EL (cell line): ENCODE measurements at places on chromosomes 13 and 19.

DNA sequence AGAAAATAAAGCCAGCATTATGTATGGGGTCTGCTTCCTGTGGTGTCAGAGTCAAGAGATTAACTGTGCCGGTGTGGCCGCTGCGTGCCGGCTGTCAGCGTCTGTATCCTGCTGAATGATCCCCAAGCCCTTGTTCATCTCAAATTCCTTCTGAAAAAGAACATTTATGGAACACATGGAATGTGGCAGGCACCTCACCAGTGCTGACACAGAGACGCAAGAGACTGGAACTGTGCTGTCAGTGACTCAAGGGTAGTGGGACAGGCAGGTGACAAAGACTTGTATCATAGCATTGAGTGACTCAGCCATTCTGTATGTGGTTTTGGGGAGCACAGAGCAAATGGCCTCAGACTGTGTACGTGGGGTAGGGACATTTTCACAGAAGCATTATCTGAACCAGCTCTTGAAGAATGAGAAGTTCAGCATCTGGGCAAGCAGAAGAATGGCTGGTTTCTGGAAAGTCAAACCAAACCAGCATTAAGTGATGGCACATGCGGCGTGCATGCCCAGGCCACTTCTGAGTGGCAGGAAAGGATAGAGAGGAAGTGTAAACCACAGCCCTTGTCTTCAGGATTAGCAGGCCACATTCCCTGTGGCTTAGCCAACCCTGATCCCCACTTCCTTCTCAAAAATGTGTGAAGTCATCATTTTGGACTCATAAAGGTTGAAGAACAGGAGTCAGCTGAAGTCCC, 54.0 kb upstream of the IRS2 start:
- DNase-seq = peak; percentile 91

GRCh38 chr19:41224632-41225031, 5.6 kb downstream of the AXL start:
- no peak for DNase-seq

- peak; percentile 44 for DNase-seq
These were observed 26.5 kb downstream of the NUMBL start for GRCh38 chr19:40663695-40664692.

DNA sequence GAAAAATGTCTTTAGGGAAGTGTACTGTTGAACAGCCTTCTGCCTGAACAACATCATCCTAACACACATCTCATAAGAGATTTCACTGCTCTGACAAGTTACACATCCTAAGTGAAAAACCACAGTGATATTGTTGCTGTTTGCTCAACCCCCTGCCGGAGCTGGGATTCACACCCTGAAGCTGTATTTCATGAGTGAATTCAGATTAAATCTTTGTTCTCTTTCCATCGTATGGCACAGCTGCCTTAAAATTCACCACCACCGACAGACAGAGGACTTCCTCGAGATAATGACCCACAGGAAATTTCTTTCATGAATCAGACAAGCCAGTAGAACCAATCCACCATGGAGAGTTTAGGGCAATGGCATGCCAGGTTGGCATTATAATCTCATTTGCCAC, 280.8 kb downstream of the DCT start:
- DNase-seq = no peak

DNA sequence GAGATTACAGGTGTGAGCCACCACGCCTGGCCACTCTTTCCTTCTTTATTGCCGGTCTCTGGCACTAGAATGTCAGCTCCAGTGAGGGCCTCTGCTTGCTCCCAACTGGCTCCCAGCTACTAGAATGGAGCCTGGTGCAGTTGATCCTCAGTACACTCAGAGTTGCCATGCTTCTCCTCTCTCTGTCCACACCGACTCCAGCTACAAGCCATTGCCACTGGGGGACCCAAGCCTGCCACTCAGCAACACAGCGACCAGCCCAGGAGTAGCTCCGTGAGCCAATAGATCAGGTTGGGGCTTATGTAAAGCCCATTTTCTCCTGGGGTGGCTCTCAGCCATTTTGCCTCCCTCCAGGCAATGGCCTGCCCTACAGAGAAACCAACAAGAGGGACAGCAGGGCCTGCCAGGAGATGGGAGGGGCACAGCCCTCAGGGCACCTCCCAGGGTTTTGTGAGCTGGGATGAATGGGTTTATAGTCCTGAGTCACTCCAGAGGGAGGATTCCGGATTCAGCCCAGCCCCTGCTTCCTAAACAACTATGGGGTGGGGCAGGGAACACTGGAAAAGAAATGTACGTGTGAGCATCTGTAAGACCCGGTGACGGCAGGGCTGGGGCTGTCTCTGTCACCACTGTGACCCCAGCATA, 36.5 kb downstream of the OPA3 start:
- DNase-seq = peak; percentile 82

GRCh38 chr13:92197669-92198068, 799.2 kb downstream of the GPC5 start:
- DNase-seq = no peak

DNA sequence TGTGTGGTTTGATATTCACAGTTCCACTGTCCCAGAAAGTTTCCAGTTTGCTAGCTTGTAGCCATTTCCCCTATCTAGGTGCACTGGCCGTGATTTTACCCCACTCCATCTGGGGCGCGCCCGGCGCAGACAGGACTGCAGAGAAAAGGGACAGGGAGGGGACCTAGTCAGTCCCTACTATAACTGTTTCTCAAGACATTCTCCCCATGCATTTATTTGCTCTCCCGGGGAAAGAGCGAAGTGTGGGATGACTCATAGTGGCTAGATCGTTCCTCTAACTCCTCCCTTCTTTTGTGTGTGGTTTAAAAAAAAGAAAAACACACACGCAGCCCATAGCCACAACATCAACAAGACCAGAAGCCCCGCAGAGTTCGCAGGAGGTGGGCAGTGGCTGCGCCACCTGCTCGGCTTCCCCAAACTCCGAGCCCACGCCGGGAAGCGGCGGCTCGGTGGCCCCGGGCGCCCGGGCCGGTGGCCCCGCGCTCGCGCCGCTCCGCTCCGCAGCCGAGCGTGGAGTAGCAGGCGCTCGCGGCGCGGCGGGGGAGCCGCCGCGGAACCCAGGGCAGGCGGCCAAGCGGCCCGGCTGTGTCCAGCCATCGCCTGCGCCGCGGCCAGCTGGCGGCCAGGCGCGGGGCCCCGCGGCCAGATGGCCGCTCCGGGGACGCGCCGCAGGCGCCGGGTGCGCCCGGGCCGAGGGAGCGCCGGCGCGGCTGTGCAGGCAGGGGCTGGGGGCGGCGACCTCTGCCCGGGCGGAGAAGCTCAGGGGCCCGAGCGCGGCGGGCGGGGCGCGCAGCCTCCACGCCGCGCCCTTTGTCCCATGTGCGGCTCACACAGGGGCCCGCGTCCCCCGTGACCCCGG, 653 bp downstream of the TMTC4 start:
- peak; percentile 77 for DNase-seq

GRCh38 chr19:30061223-30062064, 119.4 kb downstream of the URI1 start:
- no peak for DNase-seq

- peak; percentile 66 for DNase-seq
These were observed at the start of gene SELENOW for GRCh38 chr19:47778049-47778953. Gene SELENOW (plus strand): TSS chr19:47778703. CDS start chr19:47778786, 83 bp downstream.

DNA sequence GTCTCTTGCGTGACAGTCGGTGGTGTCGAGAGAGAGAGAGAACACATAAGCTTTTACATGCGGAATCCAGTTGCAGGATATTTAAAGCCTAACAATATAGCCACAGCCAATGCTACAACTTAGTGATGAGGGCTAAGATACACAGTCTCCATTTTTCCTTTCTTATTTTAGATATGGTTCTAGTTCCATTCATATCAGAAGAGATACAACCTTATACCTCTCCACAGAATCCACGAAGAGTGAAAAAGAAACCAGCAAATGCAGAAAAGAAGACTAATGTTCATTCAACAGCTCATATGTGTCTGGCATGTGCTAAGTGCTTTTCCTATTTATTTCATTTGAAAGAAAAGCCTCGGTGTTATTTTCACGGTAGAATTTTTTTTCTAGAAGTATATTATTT, 249.0 kb upstream of the SLITRK1 start:
- no peak for DNase-seq

- DNase-seq = no peak
These were observed 38.9 kb downstream of the IRS2 start for GRCh38 chr13:109747524-109747923.

DNA sequence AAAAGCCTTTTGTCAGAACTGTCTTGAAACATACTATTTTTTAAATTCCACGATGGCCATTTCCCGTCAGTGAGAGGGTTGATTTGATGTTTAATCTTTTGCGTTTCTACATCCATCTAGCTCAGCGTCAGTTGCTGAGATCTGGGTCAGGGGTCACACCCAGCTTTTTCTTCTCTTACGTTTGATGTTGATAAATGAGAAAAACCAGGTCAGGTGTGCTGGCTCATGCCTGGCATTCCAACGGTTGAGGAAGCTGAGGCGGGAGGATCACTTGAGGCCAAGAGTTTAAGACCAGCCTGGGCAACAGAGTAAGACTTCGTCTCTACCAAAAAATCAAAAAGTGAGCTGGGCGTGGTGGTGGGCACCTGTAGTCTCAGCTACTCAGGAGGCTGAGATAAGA, 168.9 kb downstream of the PTPRS start:
- no peak for DNase-seq

- no peak for DNase-seq
These were observed 23.2 kb downstream of the SPATA13 start for GRCh38 chr13:24183741-24184182.

DNA sequence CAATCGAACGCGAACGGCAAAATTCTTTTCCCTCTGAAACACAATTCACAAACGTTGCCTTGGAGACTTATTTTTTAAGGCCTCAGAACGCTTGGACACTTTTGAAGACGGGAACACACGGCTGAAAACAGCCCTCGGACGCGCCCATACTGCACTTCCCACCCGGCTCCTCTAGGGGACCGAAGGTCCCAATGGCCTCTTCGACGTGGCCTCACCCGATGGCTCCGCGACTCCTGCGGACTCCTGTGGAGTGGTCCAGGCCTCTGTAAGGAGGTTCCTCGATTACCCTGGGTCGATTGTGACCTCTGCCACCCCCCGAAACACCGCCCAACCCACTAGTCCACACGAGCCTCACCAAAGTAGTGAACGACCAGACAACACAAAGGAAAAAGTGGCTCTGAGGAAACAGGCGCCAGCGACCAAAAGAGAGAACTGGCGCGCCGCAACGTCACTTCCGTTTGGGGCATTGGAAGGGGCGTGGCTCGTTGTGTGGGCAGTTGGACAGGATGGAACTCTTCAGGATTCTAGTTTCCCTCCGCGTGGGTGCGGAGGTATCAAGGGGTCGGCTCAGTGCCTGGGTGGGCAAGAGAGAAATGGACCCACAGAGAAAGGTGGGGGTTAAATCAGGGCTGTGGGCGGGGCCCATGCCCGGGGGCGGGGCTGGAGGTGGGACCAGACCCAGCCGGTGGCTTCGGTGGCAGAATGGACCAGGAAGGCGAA, at the start of gene ZNF560:
Gene ZNF560, minus strand, starts transcription at position 434 of the 720 bp plus-strand sequence. CDS start 23,303 bp downstream, outside the sequence.
- peak; percentile 41 for DNase-seq

- no peak for DNase-seq
These were observed 71.4 kb downstream of the SLC15A1 start for GRCh38 chr13:98681049-98681448.

DNA sequence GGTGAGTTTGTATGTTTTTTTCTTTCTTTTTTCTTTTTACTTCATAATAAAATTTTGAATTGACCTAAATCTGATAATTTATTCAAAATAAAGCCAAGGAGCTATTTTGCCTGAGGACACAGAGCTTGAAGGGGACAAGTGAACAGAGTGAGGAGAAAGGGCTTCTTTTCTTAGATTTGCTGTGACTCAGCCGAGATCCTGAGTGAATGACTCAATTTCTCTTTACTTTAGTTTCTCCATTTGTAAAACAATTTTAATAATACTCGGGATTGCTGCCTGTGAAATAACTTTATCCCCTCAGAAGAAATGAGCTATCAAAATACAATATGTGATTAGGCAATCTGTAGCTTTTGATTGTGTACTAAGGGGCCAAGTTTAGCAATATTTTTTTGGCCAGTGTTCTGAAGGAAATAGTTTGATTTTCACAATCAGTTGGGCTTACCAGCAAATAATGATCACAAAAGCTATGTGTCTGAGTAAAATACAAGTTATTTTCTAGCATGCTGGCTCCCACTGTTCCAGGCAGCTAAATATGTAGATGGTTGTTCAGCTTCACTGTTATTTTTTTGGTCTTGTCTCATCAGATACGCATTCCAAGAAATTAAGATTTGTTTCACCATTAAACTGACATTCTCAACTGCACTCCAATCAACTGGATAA, 437.5 kb downstream of the FGF9 start:
- no peak for DNase-seq

GRCh38 chr19:46753420-46754155, 7.3 kb upstream of the STRN4 start:
- DNase-seq = peak; percentile 36

- no peak for DNase-seq
These were observed 477.3 kb downstream of the TSHZ3 start for GRCh38 chr19:30871979-30872378.

- no peak for DNase-seq
These were observed 542.7 kb downstream of the MYO16 start for GRCh38 chr13:109172136-109172535.

- DNase-seq = peak; percentile 96
These were observed at the start of gene IZUMO1 for GRCh38 chr19:48746738-48747575. Gene IZUMO1 (minus strand): TSS chr19:48746909. CDS start chr19:48745859, 1,050 bp downstream.

DNA sequence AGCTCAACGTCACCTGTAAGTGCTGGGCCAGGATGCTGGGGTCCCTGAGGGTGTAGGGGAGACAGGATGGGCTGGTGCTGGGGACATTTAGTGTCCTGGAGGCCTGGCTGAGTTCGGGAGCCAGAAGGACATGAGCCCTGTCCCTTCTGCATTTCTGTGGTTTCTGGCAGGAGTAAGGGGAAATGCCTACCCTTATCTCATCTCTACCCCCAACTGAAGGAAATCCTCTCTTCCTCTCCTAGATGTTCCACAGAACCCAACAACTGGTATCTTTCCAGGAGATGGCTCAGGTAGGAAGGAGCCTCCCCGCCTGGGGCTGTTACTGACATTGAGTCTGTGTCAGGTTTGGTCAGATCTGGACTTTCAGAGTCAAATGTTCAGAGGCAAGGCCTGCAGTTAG, 1.2 kb downstream of the CD33 start:
- DNase-seq = no peak

DNA sequence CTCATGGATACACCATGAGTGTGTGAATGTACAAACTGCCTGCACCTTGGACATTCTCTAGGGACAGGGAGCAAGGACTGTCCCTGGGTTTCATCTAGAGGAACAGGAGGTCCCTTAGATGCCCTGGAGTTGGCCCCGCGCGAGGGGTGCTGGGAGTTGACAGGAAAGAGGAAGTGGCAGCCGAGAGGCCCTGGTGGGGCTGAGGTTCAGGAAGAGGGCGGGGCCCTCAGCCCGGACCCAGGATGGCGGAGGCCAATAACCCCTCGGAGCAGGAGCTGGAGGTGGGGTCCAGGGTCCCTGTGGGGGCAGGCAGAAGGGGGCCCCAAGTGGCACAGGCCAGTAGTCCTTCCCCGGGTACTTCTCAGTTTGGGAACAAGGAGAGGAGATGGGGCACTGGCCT, 6.9 kb downstream of the PKN1 start:
- no peak for DNase-seq

GRCh38 chr19:6773323-6773931, 919 bp downstream of the VAV1 start:
- DNase-seq = no peak
